ENCODE measurements at places on chromosomes 3 and 15.

- no peak for DNase-seq
These were observed 7.0 kb upstream of the MANF start for GRCh38 chr3:51378065-51378464.

DNA sequence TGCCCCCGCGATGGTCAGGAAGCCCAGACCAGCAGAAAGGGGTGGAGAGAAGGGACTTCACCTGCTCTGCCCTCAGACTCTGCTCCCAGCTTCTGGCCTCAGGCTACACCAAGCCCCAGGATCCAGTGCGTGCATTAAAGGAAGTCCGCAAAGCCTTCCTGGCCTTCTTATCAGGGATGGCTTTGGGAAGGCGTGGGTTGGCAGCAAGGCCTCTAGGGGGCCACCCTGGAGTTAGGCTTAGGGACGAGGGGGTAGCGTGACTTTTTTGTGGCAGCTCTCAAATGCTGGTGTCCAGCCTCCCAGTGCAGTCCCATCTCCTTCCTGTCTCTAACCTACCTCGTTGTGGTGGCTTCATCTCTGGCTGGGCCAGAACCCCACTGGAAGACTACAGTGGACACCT is 18.9 kb upstream of the RPL29 start:
- no peak for DNase-seq

DNA sequence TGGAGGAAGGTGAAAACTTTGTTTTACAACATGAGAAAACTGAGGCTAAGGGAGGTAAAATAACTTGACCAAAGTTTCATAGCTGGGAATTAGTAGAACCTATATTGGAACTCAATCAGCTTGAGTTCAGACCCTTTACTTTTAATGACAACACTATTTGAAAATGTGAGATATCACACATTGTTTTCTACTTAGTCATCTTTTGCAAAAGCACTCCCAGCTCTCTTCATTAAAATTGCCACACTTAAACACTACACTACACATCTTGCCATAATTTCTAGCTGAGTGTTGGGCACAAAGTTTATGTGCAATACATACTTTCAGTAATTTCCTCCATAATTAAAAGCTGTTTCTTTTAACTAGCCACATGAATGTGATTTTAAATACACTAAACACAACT is 230.4 kb upstream of the DCBLD2 start:
- no peak for DNase-seq

GRCh38 chr15:65923264-65923663 is 54.0 kb downstream of the RAB11A start:
- DNase-seq: no peak

- no peak for DNase-seq
These were observed 49.9 kb upstream of the LMCD1 start for GRCh38 chr3:8451696-8452095.

DNA sequence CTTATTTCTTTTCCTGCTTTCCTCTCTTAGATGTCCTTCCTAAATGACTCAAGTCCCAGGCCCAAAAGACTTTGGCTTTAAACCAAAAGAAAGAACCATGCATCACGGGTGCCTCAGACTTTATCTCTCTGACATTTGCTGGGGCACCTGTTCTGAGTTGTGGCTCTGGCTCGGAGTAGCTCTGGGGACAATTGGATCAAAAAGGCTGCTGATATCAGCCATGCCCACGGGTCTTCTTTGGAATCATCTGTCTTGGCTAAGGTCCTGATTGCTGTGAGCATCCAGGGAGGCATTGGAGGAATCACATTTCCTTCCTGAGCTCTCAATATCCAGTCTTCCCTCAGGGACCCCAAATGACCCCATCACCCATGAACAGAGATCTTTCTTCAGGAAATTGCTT is 59.9 kb downstream of the CLSTN2 start:
- DNase-seq: no peak

GRCh38 chr3:11969986-11970385 is 34.2 kb upstream of the SYN2 start:
- DNase-seq: no peak

DNA sequence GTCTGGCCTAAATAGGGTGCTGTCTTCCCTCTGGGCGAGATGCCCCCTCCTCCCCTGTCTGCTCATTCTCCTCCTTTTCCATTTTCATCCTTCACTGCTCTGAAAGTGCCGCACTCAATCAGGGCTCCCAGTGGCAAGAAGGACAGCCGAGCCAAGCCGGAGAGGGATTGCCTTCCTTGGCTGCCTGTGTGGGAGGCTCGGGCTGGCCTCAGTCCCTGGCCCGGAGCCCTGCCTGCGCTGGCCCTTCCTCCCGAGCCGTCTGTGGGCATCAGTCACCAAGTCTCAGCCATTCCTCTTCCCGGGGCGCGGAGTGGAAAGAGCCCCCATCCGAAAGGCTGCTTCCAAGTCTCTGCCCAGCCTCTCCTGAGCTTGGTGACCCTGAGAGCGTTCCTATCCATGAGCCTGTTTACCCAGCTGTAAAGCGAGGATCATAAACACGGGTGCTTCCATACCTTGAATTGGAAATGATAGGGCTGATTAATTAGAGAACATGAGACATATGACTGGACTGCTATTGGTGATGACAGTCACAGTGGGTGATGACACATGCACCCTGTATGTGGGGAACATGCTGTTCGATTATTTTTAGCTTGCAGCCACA is 59.1 kb upstream of the TLE3 start:
- peak; percentile 6 for DNase-seq

- DNase-seq: peak; percentile 11
These were observed 173.8 kb upstream of the TLE3 start for GRCh38 chr15:70271422-70272088.

- no peak for DNase-seq
These were observed 51.6 kb upstream of the ACKR4 start for GRCh38 chr3:132545471-132545870.

GRCh38 chr3:138950006-138950644 is 3.1 kb downstream of the FOXL2NB start:
- DNase-seq: no peak
